ENCODE measurements at places on chromosomes 1 and 21.

DNA sequence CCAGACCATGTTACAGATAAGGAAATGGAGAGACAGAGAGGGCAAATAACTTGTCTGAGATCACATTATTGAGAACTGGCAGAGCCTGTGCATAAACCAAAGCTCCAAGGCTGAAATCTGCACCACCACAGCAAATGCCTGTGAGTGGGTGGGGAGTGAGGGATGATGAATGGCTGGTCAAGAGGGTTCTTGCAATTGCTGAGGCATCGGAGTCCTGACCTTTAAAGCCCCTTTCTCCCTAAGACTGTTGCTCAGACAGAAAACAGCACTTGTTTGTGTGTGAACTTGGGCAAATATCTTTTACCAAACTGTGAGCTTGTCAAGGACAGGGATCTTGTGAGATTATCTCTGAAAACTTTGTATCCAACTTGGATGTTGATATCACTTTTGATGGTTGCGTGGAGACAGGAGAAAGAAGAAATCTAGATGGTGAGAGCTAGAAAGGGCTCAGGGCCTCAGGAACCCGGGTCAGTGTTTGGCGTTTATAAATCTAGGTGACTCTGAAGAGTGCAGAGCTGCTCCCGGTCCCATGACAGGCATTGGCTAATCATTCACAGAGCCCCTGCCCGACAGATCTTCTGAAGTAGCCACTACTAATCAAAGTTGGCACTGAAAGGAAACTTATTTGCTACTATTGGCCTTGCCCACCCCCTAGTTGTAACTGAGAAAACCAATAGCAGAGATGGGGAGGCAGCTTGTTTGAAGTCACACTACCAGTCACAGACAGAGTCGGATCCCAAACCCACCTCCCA lies 122.3 kb downstream of the FOXD2 start:
- DNase-seq = no peak

DNA sequence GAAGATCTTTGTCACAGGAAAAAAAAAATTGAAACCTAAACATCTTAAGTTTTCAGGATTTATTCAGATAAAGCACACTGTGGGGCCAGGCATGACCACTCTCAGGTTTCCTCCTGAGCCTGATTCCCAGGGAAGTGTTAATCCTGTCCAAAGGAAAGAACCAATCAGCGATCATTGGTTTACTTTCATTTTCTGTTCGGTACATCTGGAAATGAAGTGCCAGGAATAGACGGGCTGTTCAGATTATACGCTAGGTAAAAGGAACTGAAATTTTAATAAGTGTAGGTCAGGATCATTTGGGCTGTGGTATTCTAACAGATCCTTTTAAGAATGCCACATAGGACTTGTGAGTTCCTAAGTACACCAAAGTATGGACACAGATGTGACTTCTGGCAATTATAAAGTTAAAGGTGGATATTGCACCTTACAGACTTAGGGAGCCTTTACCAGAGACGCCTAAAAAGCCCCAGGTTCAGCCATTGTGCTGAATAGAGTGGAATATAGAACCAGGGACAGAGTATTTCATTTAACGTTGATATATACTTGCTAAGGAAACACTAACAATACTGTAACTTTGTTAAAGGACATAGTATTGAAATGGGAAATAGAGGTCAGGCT lies 9.3 kb upstream of the CACYBP start:
- DNase-seq = no peak

GRCh38 chr1:15400627-15401026 lies 9.1 kb upstream of the EFHD2 start:
- DNase-seq = no peak

- DNase-seq = no peak
These were observed 61.3 kb downstream of the NFASC start for GRCh38 chr1:204931768-204932572.

GRCh38 chr1:240650877-240651276 lies 38.9 kb upstream of the GREM2 start:
- DNase-seq = no peak

- no peak for DNase-seq
These were observed 65.7 kb downstream of the KIF26B start for GRCh38 chr1:245220381-245220985.

- DNase-seq = no peak
These were observed 81.3 kb downstream of the RGS2 start for GRCh38 chr1:192890134-192890533.

GRCh38 chr1:23168079-23168444 lies 594 bp downstream of the LUZP1 start:
- DNase-seq = peak; percentile 9

DNA sequence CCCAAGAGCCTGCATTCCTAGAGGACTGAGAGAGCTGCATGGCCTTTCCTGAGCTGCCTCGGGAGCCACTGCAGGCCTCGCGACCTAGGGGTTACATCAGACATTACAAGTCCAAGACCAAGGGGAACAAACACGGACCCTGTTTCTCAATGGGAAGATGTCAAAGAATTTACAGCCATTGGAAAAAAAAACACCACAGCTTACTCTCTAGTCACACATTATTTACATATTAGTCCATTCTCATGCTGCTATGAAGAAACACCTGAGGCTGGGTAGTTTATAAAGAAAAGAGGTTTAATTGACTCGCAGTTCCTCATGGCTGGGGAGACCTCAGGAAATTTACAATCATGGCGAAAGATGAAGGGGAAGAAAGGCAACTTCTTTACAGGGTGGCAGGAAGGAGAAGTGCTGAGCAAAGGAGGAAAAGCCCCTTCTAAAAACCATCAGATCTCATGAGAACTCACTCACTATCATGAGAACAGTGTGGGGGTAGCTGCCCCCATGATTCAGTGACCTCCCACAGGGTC lies 8.4 kb upstream of the PRMT2 start:
- no peak for DNase-seq

DNA sequence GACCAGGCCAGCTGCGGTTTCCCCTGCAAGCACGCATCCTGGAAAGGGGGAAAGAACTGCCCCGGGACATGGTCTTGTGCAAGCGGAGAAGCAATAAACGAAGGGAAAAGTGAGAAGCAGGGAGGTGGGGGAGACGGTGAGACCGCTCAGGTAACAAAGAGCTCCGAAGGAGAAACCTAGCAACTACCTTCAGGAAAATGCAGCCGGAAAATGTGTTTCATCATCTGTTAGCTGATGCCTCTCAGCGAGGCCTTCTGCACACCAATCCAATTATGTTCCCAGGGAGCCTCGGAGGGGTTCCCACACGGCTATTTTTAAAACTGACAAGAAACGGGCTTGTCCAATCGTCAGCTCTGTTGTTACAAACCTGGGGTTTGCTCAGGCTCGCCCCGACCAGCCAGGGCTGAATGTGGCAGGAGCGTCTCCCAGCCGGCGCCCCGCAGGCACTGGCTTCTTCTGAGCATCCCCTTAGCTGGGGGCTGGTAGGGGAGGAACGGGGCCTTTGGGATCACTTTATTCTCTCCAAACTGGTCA lies 3.4 kb downstream of the RIPK4 start:
- no peak for DNase-seq

DNA sequence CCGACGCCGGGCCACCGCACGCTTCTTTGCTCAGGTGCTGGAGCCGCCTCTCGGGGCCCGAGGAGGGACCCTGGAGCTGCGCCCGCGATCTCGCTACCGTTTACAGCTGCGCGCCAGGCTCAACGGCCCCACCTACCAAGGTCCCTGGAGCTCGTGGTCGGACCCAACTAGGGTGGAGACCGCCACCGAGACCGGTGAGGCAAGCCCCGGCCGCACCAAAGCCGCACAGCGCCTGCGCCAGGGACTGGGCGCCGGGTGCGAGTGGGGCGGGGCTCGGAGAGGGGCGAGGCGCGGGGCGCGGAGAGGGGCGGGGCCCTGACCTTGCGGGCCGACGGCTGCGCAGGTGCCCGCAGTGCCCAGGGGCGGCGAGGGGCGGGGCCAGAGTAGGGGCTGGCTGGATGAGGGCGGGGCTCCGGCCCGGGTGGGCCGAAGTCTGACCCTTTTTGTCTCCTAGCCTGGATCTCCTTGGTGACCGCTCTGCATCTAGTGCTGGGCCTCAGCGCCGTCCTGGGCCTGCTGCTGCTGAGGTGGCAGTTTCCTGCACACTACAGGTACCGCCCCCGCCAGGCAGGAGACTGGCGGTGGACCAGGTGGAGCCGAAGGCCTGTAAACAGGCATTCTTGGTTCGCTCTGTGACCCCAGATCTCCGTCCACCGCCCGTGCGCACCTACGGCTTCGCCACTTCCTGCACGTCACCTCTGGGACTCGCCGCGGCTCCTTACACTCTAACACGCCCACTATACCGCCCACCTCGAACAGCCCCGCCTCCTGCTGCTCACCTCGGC lies 9.8 kb upstream of the CDC20 start:
- peak; percentile 51 for DNase-seq

DNA sequence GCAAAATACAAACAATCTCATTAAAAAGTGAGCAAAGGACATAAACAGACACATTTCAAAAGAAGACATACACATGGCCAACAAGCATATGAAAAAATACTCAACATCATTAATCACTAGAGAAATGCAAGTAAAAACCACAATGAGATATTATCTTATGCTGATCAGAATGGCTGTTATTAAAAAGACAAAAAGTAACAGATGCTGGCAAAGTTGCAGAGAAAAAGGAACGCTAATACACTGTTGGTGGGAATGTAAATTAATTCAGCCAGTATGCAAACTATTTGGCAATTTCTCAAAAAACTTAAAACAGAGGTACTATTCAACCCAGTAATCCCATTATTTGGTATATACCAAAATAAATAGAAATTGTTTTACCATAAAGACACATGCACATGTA lies 32.2 kb upstream of the TNFSF18 start:
- DNase-seq = no peak

DNA sequence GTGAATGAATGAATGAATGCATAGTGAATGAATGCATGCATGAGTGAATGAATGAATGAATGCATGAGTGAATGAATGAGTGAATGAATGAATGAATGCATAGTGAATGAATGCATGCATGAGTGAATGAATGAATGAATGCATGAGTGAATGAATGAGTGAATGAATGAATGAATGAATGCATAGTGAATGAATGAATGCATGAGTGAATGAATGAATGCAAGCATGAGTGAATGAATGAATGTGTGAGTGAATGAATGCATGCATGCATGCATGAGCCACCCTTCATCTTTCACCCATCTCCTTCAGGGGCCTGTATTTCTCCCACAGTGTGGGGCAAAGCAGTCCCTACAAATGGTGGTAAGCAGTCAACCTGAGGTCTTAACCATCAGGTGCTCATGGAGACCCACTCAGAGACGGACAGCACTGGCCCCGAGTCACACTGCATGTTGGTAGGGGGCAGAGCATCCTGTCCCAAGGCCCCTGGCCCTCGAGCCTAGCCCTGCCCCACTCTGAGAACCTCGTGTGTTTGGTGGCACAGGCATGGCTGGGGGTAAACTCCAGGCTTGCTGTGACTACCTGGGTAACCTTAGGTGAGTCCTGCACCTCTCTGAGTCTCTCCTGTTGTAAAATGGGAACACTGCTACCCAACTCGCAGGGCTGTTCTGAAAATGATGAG lies 28.0 kb upstream of the PAX7 start:
- no peak for DNase-seq

- DNase-seq = no peak
These were observed 358.5 kb downstream of the GPATCH2 start for GRCh38 chr1:217272385-217272784.

GRCh38 chr1:83641206-83641658 lies 357.7 kb downstream of the TTLL7 start:
- DNase-seq = no peak

GRCh38 chr1:19374926-19375325 lies 62.8 kb downstream of the SLC66A1 start:
- no peak for DNase-seq

DNA sequence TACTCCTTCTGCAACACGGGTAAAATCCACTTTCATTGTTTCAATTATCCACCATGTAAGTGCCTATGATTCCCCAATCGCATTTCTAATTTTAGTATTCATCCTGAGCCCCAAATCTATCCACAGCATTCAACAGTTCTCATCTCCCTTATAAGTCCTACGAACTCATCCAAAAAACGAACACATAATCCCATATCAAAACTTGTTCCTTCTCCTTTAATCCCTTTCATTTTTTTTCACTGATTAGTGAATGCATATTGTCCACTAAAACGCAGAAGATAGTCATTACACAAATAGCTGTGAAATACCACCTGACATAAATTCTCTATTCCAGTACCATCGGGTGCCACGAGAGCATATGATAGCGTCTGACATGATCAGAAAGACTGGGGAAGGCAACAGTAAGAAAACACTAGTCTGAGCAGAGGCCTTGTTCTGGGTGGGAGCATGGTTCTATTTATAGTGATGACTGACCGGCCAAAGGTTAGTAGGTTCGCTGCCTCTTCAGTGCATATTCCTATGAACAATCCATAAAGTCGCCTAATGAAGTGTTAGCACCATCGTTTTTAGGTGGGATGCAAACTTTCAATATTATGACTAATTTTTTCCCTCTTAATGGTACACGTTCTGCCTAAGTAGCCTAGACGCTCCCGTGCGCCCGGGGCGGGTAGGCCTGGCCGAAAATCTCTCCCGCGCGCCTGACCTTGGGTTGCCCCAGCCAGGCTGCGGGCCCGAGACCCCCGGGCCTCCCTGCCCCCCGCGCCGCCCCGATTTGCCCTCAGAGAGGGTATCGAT lies 648 bp downstream of the ATP5PF start:
- no peak for DNase-seq

DNA sequence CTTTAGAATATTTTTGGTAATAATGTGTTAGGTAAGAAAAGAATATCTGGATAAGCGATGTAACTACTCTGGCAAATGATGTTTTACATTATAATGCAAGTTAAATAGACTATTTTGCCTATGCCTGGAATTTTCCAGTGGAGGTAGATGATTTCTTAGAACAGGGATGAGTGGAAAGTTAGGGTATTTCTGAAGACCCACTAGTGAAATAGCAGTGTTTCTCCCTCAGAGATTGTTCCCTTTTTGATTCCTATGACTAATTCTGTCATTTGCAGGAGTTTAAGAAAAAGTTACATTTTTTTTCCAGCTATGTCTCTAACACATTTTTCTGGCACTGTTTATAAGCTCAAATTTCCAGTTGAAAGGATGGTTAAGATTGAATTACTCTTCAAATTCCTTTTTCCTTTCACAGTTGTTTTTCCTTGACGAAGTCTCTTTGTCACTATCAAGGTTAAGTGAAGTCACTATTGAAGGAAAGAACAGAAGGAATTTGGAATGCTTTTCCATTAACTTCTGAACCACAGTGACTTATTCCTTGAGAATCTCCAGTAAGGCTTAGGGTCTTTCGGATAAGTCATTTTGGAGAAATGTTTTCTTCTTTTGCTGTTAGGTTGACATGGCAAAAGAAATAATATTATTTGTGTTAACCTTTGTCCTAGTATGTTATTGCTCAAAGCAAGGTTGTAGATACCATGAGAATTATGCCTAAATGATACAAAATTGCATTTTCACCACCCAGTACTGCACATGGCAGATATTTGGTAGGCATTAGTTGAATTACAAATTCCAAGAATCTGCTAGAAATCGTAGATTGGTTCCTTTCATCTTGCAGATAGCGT lies 42.9 kb upstream of the ZNF326 start:
- no peak for DNase-seq

- peak; percentile 38 for DNase-seq
These were observed 655 bp downstream of the USF1 start for GRCh38 chr1:161044908-161045735.

GRCh38 chr1:235953801-235954200 lies 87.1 kb upstream of the LYST start:
- DNase-seq = no peak
